ENCODE measurements at places on chromosomes 5 and 9.

- DNase-seq: no peak
Measured at GRCh38 chr9:136949239-136949816, 2.7 kb upstream of the LCN12 start.

DNA sequence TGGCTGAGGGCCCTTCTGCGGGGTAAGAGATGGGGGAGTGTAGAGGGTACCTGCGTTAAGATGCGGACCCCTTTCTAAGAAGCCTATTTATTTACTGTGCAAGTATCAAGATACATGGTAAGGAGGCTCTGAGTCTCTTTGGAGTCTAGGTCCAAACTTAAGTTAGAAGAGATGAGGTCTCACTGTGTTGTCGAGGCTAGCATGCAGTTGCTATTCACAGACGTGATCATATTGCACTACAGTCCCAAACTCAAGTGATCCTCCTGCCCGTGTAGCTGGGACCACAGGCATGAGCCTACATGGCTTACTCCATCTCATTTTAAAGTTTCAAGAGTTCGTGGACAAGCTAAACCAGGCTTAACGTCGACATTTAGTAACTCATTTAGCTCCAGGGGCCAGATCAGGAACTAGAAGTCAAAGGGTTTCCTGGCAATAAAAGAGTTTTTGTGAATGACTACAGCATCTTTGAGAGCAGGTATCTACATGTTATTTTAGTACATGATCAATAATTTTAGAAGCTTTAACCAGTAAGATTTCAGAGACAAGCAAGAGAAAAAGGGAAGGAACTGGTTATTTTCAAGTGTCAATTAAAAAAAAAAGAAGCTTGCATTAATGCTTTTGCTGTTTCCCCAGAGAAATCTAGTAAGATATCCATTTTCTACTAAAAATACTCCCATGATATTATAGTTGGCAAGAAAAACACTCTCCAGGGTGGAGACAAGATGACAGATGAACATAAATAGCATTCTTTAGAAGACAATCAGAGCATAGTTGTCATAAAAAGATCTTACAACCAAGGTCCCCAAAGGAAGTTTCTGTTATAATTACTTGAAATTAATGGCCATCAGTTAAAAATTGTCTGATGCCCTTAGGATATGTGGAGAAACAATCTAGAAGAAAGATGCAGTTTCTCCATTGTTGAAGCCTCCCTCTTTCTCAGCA lies 141.3 kb downstream of the SCAMP1 start:
- peak; percentile 75 for DNase-seq

- peak; percentile 5 for DNase-seq
Measured at GRCh38 chr5:68834491-68834981, 259.3 kb upstream of the SLC30A5 start.

- peak; percentile 49 for DNase-seq
Measured at GRCh38 chr9:74570879-74571512, 73.9 kb downstream of the RORB start.

DNA sequence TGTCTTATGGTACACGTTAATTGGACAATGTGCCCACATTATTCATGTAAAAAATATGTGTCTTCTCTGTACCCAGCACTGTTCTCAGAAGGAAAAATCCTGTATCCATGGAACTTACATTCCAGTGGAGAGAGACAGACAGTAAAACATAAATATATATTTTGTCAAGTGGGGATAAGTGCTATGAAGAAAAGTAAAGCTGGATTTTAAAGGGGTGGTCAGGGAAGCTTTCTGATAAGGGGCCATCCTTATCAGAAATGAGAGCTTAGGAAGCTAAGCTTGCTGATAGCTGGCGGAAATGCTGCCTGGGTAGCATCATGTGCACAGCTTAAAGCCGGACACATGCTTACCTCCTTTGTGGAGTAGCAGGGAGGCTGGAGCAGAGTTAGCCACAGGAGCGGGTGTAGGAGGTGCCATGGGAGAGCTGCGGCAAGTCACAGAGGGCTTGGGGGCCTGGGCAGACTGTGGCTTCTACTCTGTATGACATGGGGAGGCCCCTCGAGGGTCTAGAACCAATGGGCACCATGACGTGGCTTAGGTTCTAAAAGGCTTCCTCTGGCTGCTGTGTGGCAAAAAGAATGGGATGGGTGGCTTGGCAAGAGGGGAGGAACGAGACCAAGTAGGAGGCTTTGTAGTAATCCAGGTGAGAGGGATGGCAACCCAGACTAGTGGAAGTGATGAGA lies 141.7 kb downstream of the FGF1 start:
- DNase-seq: peak; percentile 35

DNA sequence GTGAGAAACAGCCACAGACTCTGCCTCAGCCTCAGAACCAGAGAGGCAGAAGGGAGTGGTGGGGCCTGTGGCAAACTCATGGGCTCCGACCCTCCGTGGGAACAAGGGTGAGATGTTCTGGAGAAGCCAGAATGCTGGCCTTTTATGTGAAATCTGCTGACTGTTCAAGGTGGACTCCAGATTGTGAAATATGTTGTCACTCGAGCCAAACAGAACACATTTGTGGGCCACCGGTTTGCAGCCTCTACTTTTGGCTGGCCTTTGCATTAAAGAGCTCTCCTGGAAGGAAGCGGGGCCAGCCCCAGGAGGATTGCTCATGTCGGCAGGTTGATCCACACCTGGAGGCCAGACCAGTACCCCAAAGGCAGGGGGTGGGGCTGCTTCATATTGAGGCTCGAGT lies 62.4 kb downstream of the ERGIC1 start:
- DNase-seq: no peak

GRCh38 chr5:135604056-135604455 lies 25.3 kb upstream of the CXCL14 start:
- no peak for DNase-seq

- DNase-seq: peak; percentile 60
Measured at GRCh38 chr5:151150471-151151262, 6.9 kb downstream of the ANXA6 start.

DNA sequence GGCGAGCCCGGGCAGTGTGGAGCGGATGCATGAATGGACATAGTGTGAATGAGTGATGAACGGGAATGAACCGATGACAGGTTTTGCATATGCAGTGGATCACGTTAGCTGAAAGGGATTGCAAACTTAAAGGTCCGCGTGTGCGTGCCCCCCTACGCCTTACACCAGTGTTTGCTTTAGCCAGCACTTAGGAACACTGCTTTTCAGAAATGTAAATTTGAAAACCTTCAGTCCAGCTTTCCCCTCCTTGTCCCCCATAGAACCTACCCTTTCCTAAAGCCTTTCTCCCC lies 692 bp downstream of the PSAT1 start:
- peak; percentile 19 for DNase-seq

DNA sequence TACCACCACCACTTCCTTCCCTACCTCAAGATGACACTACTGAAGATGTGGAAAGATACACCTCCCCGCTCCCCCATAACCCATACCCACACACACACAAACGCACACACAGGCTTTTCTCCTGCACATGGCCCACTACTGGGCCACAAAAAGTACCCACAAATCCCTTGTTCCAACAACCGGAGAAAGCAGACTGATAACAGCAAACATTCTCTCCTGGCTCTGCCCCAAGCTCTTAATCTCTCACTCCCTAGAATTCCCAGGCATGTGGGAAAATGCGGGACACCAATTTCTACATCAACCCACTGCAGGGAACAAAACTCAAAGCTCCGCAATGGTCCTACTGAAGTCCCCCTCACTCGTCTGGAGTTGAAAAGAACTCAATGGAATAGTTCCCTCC lies 611.0 kb upstream of the KLF4 start:
- DNase-seq: no peak
